HS-5 (cell line): ENCODE measurements at places on chromosomes 1 and 21.

DNA sequence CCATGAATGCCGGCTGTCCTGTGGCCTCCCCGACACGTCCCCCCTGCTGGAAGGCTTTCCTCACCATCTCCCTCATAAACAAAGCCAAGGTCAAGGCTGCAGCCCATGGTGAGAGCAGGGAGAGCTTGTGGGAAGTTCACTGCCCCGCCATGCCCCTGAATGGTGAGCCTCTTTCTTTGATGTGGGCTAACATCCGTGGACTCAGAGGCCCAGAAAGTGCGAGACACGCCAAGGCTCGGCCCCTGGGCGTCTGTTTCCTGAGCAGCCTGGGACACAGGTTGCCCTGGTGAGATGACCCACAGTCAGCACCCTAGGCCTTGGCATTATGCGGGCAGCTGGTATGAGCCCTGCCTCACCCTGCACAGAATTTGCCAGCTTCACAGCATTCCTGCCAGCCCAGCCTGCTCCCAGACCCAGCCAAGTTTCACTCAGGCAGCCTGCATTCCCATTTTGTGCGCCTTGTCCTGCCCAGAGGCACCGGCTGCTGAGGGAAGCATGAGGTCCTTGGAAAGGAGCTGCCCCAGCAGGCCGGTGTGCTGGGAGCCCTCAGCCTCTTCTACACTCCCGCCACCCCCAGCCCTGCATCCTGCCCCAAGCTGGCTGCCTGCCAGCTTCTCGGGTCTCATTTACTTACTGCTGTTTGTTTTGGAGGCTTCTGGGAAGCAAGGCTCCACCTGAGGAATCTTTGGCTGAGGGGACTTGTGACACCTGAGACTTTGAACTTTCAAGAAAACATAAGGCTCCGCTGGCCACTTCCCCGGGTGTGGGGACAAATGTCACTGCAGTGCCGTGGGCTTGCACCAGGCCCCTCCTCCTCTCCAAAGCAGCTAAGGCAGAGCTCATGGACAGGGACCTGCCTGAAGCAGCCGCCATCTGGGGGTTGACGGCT lies 31.9 kb downstream of the NEK2 start:
- no peak for DNase-seq

GRCh38 chr1:55723001-55723400 lies 507.8 kb upstream of the USP24 start:
- DNase-seq = no peak

DNA sequence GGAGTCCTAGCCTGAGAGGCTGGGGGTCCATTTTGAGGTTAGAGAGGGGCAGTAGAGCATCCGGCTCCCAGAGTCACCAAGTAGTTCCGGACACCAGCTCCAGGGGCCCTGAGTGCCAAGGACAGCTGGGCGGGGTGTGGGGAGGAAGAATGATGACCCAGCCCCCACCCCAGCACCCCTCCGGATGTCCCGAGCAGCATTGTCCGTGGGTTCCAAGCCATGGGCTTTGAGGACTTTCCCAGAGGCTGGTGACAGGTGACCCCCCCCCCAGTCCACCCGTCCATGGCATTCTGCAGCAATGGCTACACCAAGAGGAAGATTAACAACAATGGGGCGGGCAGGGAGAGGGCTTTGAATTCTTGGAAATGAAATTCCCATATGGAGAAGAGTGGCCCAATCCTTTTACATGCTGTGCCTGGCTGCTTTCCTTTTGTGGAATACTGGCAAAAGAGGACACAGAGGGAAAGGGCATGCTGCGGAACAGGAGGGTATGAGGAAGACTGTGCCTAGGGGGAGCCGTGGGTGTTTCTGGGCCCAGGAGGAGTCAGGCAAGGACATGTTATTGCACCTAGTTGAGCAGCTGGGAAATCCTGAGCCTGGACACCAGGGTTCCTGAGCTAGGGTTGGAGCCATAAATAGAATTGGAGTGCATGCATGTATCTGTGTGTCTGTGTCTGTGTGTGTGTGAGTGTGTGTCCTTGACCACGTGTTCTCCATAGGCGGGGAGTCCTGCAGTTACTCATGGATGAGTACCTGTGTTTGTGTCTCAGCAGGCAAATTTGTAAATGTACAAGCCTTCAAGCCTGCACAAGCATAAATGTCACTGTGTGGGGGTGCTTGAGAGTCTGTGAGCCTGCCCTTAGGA lies 956 bp downstream of the ATP1A2 start:
- no peak for DNase-seq

GRCh38 chr1:67888216-67889106 lies 55.2 kb upstream of the GNG12 start:
- DNase-seq = no peak

GRCh38 chr1:203915811-203916210 lies 54.4 kb downstream of the SNRPE start:
- DNase-seq = peak; percentile 60

GRCh38 chr1:32894019-32894600 lies 7.1 kb downstream of the TMEM54 start:
- no peak for DNase-seq

- no peak for DNase-seq
Observed at GRCh38 chr21:42369821-42370220, 3.5 kb upstream of the TFF1 start.

GRCh38 chr21:34523019-34523555 lies 11.1 kb upstream of the KCNE1 start:
- DNase-seq = no peak

DNA sequence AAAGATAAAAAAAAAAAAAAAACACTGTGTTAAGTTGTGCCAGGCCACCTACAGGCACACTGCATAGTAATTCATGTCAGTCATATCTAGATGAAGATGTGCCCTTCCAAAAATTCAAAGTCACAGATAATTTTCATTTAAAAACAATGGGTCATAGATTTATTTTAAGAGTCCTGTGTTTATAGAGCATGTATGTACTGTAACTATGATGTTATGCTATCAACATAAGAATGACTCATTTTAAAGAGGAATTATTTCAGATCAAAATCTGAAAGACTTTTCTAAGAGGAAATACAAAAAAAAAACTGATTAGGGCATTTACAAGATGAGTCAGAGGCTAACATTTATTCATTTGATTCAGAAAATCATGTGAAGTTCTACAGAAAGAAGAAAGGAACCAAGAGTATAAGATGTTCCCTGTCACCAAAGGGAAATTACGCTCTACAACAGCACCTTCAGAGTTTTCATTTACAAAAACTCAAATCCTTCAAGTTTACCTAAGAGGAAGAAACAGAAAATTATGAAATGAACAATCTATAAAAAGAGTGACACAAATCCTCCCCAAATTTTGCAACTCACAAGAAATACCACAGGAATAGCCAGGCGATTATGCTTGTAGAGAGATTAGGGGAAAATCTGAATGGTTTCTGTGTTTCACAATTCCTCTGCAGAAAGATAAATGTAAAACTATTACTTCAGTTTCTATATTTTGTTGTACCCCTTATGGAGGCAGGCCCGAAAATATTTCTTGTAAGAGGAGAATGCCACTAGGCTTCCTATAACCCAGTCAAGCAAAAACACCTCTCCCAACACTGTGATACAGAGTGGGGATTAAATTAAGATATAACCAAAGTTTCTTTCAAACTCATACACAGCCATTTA lies 13.8 kb downstream of the TP53BP2 start:
- DNase-seq = peak; percentile 77
